ENCODE measurements at places on chromosomes 12 and 14. TPM values are rescaled to one million over a fixed set of nuclear protein-coding genes. Genes with fewer than 3 reads are reported as not detected.

The GLS2 gene
- total RNA-seq, result 4.2 TPM

The ADGRD1 gene
- 14.1 TPM for total RNA-seq

The ANGEL1 gene
- 17.8 TPM for total RNA-seq

The IAPP gene
- not detected for total RNA-seq

The KCNC2 gene
- not detected for total RNA-seq

The OR10G2 gene
- not detected for total RNA-seq

The BMP4 gene
- total RNA-seq, result 8.5 TPM

The EIF5 gene
- 349 TPM for total RNA-seq

The CLEC2A gene
- total RNA-seq, result not detected

The SUDS3 gene
- total RNA-seq, result 57.8 TPM

The SERPINA12 gene
- not detected for total RNA-seq

The A2ML1 gene
- 0.27 TPM for total RNA-seq

DNA sequence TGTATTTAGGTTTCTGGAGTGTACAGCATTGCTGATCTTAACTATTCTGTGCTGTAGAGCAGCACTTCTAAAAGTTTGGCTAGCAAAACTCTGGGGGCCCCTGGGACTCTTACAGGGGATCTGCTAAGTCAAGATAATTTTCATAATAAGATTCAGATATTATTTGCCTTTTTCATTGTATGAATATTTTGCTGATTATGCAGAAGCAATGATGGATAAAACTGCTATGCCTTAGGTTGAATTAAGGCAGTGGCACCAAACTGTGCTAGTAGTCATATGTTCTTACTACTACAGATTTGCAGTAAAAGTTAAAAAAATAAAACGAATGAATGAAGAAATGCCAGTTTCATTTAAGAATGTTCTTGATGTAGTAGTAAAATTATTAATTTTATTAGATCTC lies 160.1 kb downstream of the PDZRN4 start:
- DNase-seq, result no peak

DNA sequence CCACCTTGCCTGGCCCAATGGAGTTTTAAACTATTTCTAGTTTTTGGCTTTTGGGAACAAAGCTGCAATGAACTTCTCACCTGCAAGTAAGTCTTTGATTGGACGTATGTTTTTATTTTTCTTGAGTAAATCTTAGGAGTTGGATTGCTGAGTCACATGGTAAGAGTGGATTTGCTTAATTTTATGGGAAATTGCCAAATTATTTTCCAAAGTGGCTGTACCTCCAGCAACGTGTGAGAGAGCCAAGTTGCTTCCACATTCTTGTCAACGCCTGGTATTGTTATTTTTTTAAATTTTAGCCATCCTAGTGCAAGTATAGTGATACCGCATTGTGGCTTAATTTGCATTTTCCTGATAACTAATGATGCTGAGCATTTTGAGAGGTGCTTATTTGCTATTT lies 136.6 kb downstream of the LMNTD1 start:
- no peak for DNase-seq

- DNase-seq, result peak; percentile 99
These were observed at the start of gene COX6A1 for GRCh38 chr12:120437735-120438494. COX6A1 (plus strand) TSS chr12:120438113; CDS start chr12:120438127, 14 bp downstream.

DNA sequence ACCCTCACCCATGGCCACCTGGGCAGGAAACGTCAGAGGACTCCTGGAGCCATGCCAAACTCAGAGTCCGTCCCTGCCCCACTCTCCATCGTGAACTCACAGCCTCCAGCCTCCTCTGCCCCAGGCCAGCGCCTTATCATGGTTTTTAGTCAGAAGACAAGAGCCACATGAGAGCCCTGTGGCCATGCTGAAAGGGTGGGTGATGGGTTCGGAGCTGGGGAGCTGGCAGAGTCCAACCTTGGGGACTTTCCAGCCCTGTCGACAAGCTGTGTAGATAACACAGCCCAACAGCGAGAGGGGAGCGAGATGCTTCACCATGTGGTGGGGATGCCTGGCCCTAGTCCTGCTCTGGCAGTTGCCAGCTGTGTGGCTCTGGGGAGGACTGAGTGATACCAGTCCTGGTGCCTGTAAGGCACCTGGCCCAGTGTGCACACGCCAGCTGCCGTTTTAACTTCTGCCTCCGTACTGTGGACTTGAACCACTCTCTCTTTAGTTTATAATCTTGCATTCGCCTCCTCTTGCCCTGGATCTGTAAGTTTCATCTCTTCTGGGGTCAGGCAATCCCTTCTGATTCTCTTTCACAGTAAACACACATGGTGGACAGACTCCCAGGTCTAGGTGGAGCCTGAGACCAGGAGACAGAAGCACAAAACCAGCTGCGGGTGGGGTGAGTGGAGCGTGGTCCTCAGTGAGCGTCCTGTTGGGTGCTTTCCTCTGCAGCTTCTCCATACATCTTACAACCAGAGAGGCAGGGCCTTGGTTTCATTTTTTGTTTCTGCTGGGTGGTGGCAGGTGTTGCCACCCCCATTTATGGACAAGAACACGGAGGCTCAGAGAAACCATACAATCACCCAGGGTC lies 55.3 kb downstream of the RIN3 start:
- DNase-seq, result no peak

GRCh38 chr12:71671816-71672215 lies 7.7 kb downstream of the THAP2 start:
- no peak for DNase-seq

GRCh38 chr12:105738051-105738450 lies 400.7 kb downstream of the NUAK1 start:
- DNase-seq, result no peak

DNA sequence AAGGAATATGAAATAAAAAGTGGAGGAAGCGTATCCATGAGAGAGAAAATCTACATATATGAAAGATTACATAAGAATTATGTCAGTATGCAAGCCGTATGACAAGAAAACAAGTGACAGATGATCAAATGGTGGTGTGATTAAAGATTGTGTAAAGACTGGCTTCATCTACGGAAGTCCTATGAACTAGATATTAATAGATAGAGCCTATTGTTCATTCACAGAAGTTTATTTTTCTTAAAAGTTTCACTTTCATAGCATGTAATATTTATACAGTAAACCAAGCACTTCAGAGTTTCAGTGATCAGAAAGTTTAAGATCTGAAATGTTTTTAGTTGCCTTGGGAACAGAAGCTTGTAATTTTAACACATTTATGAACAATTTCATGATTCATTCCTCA lies 84.5 kb downstream of the VRK1 start:
- no peak for DNase-seq

- DNase-seq, result no peak
These were observed 100.4 kb upstream of the PPFIA2 start for GRCh38 chr12:81859521-81859920.

- DNase-seq, result no peak
These were observed 90.2 kb downstream of the PPP1R12A start for GRCh38 chr12:79844693-79845092.

DNA sequence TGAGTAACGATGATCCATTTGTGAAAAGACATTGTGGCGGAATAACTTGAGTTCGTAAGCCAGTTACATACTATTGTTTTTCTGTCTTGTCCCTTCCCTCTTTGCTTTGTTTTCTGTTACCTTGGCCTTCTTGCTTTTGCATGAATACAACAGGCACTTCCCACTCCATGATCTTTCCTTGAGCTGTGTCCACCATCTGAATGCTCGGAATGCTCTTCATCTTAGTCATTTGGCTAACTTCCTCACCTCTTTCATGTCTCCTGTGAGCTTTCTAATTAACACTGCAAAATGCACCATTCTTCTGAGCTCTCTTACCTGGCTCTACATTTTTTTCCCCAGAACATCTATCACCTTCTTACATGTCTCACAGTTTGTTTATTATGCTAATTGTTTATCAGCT lies 10.0 kb downstream of the KNTC1 start:
- no peak for DNase-seq

- DNase-seq, result no peak
These were observed 18.5 kb downstream of the ATL1 start for GRCh38 chr14:50578433-50578832.

GRCh38 chr14:91100102-91100501 lies 13.8 kb upstream of the DGLUCY start:
- no peak for DNase-seq

DNA sequence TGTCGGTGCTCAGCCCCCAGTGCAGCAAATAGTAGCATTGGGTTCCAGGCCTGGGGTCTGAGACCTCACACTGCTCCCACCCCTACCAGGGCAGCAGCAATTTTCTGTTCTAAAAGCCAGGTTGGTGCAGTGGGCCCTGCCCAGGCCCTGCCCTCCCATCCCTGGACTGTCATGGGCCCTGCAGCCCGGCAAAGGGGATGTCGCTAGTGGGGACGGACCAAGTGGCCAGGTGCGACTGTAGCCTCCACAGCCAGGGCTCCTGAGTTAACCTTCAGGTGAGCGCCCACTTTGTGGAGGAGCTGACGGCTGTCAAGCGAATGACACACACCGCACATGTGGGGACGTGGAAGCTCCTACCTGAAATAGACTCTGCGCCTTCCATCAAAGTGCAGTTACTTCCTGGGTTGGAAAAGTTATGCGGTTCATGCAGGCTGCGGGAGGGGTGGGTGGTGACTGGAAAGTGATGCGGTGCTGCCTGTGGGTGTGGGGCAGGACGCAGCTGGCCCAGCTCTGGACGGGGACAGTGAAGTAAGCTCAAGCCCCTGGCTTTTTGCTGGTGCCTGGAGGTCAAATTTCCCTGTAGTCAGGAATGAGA lies 1.5 kb downstream of the INF2 start:
- no peak for DNase-seq

GRCh38 chr12:127558361-127558760 lies 708.6 kb upstream of the TMEM132C start:
- no peak for DNase-seq

DNA sequence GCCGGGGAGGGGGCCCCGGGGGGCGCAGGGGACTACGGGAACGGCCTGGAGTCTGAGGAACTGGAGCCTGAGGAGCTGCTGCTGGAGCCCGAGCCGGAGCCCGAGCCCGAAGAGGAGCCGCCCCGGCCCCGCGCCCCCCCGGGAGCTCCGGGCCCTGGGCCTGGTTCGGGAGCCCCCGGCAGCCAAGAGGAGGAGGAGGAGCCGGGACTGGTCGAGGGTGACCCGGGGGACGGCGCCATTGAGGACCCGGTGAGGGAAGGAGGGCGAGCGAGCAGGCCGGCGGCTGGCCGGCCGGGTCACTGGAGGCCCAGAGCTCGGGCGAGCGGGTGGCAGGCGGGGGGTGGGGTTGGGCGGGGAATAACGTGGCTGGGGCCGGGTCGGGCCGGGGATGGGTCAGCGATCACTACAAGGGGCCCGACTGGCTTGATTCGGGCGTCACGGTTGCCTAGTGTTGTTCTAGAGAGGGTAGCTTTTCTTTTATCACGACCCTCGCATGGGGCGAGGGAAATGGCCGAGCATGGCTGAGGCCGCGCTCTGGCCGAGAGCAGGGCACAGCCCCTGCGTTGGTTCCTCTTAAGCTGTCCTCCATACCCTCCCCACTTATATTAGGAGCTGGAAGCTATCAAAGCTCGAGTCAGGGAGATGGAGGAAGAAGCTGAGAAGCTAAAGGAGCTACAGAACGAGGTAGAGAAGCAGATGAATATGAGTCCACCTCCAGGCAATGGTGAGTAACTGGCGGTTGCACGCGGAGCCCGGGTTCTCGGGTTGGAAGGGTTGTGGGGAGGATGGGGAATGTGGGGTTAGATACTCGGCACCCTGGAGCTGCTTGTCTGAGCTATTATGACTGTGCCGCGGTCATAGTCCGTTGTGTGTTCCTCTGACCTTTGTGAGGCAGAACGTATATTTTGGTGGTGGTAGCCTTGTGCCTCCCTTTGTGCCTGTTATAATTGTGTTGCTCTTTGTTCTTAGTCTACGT lies 603 bp downstream of the PABPN1 start:
- DNase-seq, result peak; percentile 34

GRCh38 chr14:55697414-55697861 lies 117.4 kb downstream of the KTN1 start:
- no peak for DNase-seq

GRCh38 chr12:6235906-6236640 lies 35.9 kb downstream of the CD9 start:
- peak; percentile 61 for DNase-seq

- no peak for DNase-seq
These were observed 123.7 kb downstream of the KIF21A start for GRCh38 chr12:39319180-39319579.

DNA sequence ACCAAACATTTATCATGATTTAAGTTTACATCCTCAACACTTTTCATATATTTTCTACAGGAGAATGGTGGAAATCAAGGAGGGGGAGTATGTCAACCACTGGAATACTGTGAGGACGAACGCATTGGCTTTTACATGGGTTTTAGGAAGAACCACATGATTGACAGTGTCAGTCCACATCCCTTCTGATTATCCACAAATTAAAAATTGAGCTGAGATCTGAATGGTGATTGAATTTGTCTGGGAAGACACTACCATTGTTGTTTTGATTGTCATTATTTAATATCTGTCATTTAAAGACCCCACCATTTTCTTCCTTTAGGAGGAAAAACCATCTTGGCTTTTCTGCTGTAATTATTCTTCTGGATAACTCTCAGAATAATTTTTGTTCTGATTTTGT lies 31.3 kb upstream of the KLRF1 start:
- no peak for DNase-seq

GRCh38 chr12:66206141-66206540 lies 17.1 kb downstream of the IRAK3 start:
- no peak for DNase-seq

- no peak for DNase-seq
These were observed 114.7 kb downstream of the NCOR2 start for GRCh38 chr12:124452576-124453331.

GRCh38 chr14:34699873-34700621 lies 14.3 kb downstream of the CFL2 start:
- no peak for DNase-seq
